ENCODE measurements at places on chromosomes 7 and 10. TPM values are rescaled to one million over a fixed set of nuclear protein-coding genes. Genes with fewer than 3 reads are reported as not detected.

The SPDYE11 gene
- total RNA-seq, result not detected

The MYL10 gene
- not detected for total RNA-seq

The CDHR1 gene
- total RNA-seq, result not detected

The NUTM2D gene
- 2.7 TPM for total RNA-seq

The NPC1L1 gene
- total RNA-seq, result 0.32 TPM

The VWC2 gene
- total RNA-seq, result under 0.01 TPM

The COL1A2 gene
- total RNA-seq, result 155 TPM

The LIPK gene
- total RNA-seq, result not detected

The AKR1C1 gene
- total RNA-seq, result 143 TPM

All from omental fat pad (tissue), 4 donors.